NCI-H524 treated with DMSO at 0.1 percent for 48 hours (cell line): ENCODE measurements at places on chromosomes 4 and X.
A peak's percentile ranks its signal among the peaks of the same experiment; 100 is the strongest.

DNA sequence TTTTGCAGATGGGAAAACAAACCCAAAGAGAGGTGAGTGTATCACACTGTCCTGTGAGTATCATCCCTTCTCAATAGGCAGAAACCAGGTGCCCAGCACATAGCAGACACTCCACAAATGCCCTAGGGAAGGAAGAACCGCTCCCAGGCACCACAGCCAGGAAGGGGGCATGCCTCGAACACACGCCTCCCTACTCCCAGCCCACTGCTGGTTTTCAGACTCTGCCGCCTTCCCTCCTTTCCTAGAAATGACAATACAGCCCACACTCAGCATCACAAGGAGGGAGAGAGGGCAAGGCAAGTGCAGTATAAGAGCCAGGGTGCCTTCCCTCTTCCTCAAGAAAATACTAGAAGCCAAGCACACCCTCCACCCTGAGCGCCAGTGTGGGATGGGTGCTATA is 16.2 kb downstream of the JAKMIP1 start:
- no peak for DNase-seq

- no peak for DNase-seq
These were observed 31.0 kb downstream of the TMEM131L start for GRCh38 chr4:153497091-153497531.

GRCh38 chr4:27463816-27464215 is 603.2 kb downstream of the STIM2 start:
- DNase-seq, result no peak

- DNase-seq, result peak; percentile 5
These were observed 19.3 kb downstream of the SLC25A53 start for GRCh38 chrX:104137496-104137895.

GRCh38 chr4:33071535-33071934 is 2351.4 kb downstream of the PCDH7 start:
- no peak for DNase-seq
